ENCODE measurements at places on chromosomes 6 and 20.
A peak's percentile ranks its signal among the peaks of the same experiment; 100 is the strongest.

- DNase-seq: no peak
Measured at GRCh38 chr20:17825252-17825959, 125.6 kb downstream of the BANF2 start.

DNA sequence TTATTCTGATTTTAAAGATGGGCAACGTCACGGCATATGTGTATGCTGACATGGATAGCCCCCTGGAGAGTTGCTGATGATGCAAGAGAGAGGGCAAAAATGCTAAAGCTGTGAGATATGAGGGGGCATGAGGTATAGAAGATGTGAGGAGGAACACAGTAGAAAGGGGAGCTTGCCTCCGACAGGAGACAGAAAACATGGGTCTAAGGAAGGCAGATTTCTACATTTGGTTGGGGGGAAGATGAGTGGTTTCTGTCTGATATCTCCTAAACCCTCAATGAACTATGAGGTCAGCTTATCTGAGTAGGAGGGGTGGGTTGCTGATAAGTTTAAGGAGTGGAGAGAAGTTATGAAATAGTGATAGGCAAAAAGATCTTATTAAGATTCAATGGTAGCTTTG, 6.0 kb downstream of the RNF24 start:
- no peak for DNase-seq

DNA sequence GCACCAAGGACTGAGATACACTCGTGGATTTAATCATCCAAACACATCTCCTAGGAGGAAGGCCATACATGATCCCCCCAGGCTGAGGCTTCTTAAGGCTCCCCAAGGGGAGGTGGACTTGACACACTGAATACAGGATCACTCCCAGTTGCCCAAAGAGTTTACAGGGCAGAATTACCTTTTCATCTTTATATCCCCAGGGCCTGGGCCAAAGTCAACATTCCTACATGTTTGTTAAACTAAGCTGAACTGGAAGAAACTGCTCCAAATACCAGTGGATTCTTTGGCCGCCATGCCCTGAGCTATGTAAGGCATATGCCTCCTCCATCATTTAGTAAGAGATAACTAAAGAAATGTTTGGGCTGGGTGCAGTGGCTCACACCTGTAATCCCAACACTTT, 22.2 kb upstream of the SERPINB1 start:
- DNase-seq: no peak

DNA sequence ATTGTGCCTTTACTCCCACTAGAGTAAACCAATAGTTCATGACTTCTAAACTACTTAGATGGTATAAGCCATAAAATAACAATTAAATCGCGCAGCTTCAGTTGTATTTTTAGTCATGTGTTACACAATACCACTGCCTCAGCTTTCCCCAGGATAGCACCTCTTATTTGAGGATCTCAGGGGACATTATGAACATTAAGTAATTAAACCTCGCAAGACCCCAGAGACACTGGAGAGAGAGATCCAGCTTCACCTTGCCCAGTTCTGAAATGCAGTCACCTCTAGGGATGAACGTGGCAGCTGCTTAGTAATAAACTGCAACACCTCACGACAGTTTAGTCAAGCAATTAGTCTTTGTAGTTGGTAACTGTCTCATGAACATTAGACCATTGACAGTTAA, 87.1 kb downstream of the CFAP61 start:
- peak; percentile 58 for DNase-seq

- no peak for DNase-seq
Measured at GRCh38 chr6:119476554-119476953, 127.0 kb upstream of the MAN1A1 start.

DNA sequence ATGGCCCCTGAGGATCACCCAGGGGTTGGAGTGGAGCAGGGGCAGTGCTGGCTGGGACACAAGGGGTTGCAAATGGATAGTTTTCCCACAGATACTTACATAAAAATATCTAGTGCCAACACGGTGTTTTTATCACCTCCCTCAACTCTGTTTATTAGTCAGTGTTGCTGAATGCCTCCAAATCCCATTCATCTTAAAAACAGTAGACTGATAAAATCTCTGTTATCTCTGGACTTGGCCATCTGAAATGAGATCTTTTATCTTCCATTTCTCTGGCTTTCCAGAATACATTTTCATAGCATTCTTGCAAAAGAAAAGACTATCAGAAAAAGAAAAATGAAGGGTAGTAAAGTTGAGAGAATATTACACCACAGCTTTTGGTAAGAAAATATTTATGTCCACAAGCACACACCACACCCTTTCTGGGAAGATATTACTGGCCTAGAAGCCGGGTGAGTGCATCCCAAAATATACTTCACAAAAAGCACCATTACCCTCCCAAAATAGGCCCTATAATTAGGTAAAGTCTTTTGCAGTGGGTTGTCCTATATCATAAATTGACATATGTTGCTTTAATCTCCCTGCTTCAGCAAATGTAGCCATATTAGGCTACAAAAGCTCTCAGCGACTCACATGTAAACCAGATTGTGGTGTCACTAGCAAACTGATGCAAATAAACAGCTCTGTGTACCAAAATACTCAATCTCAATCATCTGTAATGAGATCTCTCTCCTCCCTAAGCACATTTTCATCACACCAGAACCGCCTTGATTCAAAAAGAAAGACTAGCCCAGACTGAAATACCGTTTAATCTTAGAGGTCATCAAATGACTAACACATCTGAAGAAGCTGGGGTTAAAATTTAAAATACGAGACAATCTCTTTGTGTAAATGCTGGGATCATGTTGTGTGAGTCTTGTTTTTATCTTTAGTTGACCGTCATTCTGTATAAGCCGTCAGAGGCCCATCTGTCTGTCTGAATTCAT, 96.7 kb downstream of the FYN start:
- no peak for DNase-seq

GRCh38 chr6:128914051-128914450, 31.1 kb downstream of the LAMA2 start:
- no peak for DNase-seq

DNA sequence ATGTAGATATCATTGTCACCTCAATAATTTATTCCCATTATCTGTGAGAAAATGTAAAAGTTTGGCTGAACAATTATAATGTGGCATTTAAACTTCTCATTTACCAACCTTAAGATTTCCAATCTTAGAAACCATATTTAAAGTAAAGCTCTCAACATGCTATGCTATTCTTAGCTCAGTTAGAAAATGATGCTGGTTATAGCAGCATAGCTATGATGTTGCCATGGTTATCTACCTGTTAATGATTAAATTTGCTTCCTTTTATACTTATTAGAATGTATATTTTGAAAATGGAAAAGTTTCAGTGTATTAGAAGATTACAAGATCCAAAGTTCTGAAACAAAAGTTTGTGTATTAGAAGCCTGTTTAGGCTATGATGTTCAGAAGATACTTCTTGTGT, 110.1 kb downstream of the GPR63 start:
- no peak for DNase-seq

- no peak for DNase-seq
Measured at GRCh38 chr6:107827541-107827940, 3.4 kb upstream of the SCML4 start.

GRCh38 chr20:17889226-17889625, 79.4 kb downstream of the SNX5 start:
- DNase-seq: no peak

- no peak for DNase-seq
Measured at GRCh38 chr6:57252975-57253374, 30.9 kb upstream of the RAB23 start.

DNA sequence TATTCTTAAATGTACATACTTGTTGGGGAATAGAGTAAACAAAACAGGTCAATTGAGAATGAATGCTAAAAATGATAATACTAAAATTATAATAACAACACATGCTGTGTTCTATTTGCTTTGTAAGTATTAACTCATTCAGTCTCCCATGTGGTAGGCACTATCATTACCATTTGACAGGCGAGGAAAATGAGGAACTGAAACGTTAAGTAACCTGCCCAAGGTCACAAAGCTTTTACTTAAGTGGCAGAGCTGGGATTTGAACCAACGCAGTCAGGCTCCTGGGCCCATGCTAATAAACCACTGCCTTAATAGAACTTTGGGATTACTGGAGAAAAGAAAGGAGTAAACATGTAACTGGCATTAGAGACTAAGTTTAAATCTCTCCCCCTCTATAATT, 3.8 kb downstream of the NSFL1C start:
- DNase-seq: no peak

DNA sequence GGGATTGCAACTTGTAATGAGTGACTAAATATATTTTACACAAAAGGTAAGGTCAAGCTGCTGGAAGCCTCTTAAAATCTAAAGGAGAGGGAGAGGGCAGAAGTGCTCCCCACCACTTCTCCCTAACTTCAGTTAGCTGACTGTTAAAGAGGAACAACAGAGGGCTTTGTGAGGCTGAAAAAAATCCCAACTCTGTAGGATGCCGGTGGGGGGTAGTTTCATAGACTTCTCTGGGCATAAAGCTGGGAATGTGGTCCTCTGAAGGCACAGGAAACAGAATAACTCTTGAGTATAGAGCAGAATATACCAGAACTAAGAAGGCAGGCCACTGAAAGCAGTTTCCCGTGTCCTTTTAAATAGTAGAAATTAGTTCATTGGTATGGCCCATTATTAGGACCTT, 71.6 kb downstream of the KIF6 start:
- DNase-seq: no peak

DNA sequence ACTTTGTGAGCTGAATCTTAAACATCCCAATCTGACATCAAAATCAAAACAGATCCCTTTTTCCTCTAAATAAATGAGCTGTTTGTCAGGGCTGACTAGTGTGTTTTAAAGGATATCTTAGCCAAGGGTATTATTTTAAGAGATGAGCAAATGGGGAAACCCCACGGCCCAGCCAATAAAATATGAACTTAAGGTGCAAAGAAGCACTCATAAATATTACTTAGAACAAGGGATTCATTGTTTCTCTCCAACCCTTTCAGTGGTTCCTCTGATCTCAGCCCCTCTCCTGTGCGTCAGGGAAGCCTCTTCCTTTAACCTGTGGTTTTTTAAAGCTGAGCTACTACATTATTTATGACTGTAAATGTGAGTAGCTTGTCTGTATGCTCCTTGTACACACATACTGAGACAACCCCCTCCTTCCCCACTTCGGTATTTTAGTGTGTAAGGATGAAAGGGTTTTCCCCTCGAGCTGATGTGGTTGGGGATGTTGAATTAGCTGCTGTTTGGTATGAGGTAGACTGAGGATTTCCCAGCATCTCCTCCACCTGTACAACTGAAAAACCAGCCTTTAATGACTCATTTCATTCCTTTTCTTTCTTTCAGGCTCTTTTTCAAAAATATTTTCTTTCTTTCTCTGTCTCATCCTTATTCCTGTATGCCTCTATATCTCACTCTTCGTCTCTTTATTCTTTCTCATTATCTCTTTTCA, 6.5 kb downstream of the BMP5 start:
- no peak for DNase-seq

DNA sequence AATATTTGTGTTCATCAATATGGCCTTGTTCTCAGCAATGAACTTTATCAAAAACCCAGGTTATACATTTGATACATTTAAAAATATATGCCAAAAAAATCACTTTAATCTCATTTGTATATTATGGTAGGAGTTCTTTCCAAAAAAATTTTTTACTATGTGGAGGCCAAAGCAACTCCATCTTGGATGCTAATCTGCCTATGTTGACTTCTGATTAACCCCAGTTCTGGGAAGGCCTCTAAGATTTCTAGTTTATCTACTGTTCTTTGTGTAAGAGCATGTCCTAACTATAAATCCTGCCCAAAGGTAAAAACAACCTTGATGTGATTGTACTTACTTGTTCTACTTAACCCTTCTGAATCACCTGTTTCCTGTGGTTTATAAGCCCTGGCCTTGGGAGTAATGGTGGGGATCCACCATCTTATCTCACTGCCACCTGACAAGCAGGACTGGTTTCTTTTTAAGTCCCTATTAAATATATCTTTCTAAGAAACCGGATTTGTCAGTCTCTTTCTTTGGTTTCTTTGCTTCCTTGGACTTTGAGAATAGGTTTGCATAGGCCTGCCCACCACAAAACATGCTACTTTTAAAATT, 46.7 kb downstream of the RNGTT start:
- DNase-seq: no peak

DNA sequence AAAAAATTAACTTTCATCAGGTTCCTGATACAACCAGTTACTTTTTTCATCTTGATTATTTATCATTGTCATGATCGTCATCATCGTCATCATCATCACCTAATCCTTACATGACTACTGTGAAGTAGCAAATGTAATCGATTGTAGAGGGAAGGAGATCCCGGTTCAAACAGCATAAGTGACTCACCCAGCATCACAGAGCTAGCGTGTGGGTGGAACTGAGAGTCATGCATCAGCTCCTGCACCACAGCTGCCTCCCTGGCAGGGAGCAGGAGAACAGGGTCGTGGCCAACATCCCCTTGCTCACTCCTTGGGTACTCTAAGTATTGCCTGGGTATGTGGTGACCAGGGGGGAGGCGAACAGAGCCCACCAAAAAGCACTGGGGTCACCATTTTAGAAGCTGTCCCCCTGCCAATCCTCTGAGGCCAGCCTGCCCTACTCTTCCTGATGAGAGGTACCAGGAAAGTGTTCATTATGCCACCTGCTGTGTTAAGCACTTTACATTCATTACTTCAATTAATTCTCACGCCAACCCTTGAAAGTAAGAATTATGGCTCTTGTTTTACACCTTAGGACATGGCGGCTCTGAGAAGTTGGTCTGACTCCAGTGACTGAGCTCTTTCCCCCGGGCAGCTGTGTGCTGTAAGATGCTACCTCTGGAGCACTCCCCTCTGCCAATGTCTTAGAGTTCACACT, 425.2 kb downstream of the CD83 start:
- DNase-seq: no peak

- DNase-seq: no peak
Measured at GRCh38 chr6:169250660-169251059, 3.0 kb downstream of the THBS2 start.

All from NCI-H1436 (cell line).